Activated CD4-positive, CD25-positive, alpha-beta regulatory T cell (primary cell): ENCODE measurements at places on chromosomes 6 and 20.

DNA sequence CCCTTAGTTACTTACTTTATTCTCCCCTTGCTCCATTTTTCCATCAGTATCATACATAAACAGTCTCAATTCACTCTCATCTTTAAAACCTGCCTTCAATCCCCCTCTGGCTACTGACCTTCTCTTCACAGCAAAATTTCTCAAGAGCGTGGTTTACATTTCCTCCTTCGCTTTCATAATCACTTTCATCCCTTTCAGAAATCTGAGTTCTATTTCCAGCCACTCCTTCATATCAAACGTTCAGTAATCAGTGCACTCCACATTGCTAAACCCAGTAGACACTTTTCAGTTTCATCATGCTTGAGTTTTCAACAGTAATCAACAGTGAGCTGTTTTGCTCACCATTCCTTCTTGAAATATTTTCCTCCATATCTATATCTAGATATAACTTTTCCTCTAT lies 176.7 kb upstream of the HSF2 start:
- DNase-seq, result no peak

DNA sequence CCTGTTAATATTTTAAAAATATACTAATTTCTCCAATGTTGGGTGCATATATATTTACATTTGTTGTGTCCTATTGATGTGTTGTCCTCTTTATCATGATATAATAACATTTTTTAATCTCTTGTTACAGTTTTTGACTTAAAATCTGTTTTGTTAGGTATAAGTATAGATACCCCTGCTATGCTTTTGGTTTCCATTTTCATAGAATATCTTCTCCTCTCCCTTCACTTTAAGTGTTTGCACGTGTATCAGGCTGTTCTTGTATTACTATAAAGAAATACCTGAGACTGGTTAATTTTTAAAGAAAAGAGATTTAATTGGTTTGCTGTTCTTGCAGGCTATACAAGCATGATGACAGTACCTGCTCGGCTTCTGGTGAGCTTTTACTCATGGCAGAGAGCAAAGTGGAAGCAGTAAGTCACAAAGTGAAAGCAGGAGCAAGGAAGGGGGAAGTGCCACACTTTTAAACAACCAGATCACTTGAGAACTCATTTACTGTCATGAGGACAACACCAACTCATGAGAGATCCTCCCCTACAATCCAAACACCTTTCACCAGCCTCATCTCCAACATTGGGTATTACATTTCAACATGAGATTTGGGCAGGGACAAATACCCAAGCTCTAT lies 340.5 kb upstream of the SYNCRIP start:
- DNase-seq, result no peak

GRCh38 chr6:136289327-136289578 lies 393 bp downstream of the BCLAF1 start:
- DNase-seq, result peak; percentile 91

DNA sequence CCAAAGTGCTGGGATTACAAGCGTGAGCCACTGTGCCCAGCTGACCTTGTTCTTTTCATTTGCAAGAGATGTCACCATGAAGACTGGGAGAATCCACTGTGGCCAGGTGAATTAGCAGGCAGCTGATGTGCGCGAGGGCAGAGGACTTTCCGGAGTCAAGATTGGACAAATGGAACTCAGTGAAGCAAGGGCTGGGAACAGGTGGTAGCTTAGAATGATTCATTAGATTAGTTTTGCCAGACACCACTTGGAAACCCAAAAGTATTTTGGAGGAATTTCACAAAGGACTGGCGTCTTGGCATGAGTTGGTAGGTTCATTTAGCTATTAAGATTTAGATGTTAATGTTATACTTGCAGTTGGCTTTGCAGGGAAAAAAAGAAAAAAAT lies 4.7 kb upstream of the AKAP7 start:
- no peak for DNase-seq

GRCh38 chr20:13684566-13685222 lies 46.0 kb upstream of the TASP1 start:
- no peak for DNase-seq

- peak; percentile 40 for DNase-seq
Observed at GRCh38 chr6:37517411-37517812, 17.7 kb upstream of the CCDC167 start.

GRCh38 chr6:72561629-72562028 lies 60.2 kb upstream of the KCNQ5 start:
- no peak for DNase-seq

- DNase-seq, result no peak
Observed at GRCh38 chr20:33348136-33348937, 53.0 kb downstream of the CDK5RAP1 start.

- no peak for DNase-seq
Observed at GRCh38 chr6:139828751-139829519, 454.5 kb upstream of the CITED2 start.

- DNase-seq, result no peak
Observed at GRCh38 chr20:3901706-3902440, 12.7 kb downstream of the PANK2 start.

DNA sequence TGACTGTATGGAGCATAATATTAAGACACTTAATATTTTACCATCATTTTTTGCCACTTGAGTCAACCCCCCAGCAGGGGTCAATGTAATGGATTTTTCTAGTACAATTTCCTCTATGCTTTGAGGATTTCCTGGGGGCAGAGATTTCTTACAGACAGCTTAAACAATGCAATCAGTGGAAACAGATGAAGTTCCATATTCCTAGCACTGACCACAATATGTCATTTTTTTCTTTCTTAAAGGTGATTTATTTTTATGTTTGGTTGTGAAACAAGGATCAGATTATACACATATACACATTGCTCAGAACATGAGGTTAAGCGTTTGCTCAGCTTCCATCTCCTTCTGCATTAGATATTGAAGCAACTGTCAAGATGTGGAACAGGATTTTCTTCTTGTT lies 82.0 kb upstream of the ID4 start:
- DNase-seq, result no peak

DNA sequence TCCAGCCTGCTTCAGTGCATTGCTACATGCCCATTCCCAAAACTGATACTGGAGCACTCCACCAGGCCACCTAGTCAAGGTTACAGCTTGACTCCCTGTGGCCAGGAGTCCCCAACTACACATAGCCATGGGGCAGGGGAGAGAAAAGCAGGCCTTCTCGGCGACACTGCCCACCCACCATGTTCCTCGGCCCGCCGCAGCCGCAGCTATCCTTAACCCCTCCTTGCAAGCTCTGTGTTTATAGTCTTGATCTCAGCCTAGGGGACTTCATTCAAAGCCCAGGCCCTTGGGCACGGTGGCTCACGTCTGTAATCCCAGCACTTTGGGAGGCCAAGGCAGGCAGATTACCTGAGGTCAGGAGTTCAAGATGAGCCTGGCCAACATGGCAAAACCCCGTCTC lies 39.2 kb upstream of the FAM50B start:
- no peak for DNase-seq

GRCh38 chr6:85015396-85015990 lies 251.1 kb upstream of the TBX18 start:
- DNase-seq, result no peak

DNA sequence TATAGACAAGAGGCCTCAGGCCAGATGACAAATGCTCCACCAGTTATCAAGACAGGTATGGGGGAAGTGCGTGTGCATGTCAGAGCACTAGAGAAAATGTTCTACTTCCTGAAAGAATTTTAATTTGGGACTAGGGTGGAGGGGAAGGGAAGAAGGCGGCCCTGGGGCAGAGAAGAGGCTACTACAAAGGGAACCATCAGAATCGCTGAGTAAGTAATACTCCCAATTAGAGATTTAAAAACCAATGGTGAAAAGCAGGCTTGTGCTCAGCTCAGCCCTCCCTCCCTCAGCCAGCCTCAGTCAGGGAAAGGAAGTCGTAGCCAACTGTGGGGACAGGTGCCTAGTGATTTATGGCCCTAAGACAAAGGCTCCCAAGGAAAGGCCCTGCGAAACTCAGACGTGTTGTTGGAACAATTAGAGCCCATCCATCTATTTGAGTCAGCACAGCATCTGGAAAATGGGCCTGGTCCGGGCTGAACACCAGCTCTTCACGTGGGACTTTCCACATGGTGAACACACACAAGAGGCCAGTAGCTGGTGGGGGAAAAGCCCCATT lies 15.0 kb upstream of the MAFB start:
- DNase-seq, result no peak

DNA sequence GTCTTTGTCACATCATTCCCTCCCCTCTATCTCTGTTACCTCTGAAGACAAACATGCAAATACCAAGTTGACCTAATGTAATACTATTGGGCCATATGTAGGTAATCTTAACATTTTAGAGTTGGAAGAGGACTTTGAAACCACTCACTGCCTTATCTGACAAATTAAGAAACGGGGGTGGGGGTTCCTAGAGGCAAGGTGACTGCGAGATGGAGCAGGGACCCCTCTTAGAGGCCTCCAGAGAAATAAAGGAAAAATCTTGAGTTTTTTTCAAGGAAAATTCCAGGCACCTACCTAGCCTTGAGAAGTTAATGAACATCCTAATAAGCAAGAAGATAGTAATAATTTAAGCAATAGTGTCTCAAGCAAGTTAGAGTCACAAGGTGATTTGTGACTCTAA lies 270.8 kb downstream of the CD83 start:
- DNase-seq, result no peak

- no peak for DNase-seq
Observed at GRCh38 chr20:10626896-10627295, 46.9 kb downstream of the JAG1 start.
